Urinary bladder (tissue), 4 donors: ENCODE measurements at places on chromosomes 5 and 9. TPM values are rescaled to one million over a fixed set of nuclear protein-coding genes. Genes with fewer than 3 reads are reported as not detected.

DNA sequence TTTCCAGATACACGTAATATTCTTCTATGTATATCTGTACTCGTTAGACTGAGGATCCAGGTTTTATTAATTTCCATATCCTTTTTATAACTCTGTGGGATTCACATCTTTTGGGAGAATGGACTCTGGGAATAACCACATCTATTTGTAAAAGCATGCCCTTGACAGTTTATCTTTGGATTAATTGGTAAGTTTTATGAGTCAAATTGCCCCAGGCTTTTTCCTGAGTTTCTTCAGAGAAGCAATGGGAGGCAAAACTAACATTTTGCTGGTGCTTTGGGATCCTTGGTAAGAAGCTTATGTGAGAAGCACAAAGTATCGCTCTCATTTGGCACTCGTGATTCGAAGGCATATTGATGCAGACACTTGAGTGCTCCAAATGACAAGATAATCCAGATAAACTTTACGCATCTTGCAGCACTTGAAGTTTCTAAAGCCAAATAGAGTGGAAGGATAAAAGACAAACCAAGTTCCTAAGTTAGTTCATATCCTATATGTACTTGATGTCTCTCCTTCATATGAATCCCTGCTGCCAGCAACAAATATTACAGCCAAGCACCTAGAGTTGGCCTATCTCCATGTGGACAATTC lies 324.7 kb downstream of the TLE4 start:
- DNase-seq = no peak

GRCh38 chr5:142836048-142836447 lies 65.9 kb downstream of the ARHGAP26 start:
- no peak for DNase-seq

- DNase-seq = no peak
Observed at GRCh38 chr9:112037281-112038016, 137.6 kb downstream of the SUSD1 start.

DNA sequence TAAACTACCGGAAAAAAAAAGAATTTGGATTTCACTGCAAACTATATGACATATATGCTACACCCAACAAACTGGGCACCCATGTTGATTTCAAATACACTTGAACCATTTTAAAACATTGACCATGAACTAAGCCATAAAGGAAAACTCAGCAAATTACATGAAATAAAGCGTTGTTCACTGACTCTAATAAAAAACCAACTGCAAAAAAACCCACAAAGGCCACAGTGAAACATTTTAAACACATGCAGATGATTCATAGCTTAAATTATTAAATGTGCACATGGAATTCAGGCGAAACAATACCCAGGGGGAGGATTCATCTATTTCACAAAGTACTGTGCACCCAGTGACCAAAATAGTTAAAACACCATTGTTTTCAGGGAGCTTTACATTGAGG lies 33.3 kb downstream of the MTRR start:
- no peak for DNase-seq

DNA sequence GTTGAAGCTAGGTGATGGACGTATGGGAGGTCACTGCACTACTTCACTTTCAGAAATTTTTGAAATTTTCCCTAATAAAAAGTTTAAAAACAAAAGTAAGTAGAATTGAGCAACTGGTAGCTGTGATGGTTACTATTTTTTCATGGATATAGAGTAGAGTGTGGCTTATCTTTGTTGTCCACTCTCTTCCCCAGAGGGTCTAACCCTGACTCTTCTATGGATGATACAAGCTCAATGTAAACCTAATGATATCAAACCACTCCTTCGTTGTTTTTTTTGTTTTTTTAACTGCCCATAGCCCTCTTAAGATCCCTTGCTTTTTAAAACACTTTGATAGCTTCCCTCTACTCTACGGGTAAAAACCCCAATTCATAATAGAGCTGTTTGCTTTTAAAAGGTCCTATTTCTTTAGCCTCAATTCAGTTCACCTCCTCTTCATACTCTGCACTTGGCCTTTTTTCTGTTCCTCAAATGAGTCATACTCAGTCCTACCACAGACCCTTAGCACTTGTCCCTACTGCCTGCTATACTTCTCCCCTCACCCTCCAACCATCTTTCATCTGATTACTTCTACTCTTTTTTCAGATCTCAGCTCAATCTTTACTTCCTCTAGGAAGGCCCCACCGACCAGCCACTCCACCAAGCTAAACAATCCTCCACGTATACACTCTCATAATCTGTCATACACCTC lies 2.6 kb downstream of the HDAC3 start:
- DNase-seq = no peak

- no peak for DNase-seq
Observed at GRCh38 chr5:14331386-14331781, 188.2 kb downstream of the TRIO start.

DNA sequence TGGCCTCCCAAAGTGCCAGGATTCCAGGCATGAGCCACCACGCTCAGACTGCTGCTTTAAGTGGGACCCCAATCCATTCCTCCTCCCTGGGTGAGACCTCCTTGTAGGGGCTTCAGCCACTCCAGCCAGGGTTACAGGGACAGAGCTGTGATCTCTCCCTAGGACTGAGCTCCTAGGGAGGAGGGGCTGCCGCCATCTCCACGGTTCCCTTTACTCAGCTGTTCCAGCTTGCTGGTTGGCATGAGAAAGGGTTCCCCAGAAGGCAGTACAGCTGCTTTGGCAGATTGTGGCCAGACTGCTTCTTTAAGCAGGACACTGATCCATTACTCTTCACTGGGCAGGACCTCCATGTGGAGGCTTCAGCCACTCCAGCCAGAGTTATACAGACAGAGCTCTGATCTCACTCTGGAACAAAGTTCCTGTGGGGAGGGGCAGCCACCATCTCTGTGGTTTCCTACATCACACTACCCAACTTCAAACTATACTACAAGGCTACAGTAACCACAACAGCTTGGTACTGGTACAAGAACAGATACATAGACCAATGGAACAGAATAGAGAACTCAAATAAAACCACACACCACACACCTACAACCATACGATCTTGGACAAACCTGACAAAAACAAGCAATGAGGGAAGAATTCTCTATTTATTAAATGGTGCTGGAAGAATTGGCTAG lies 7.2 kb downstream of the INSL6 start:
- DNase-seq = no peak

ZCCHC9 gene
- polyA plus RNA-seq = 23.4 TPM
